Stimulated activated CD4-positive, alpha-beta T cell treated with anti-CD3 and anti-CD28 coated beads, Interleukin-12 subunit alpha, Interleukin-12 subunit beta, amount 100 ng/mL, for 24 hours (primary cell): ENCODE measurements at places on chromosomes 2 and 18.

- DNase-seq = no peak
Observed at GRCh38 chr2:134144651-134145050, 109.2 kb upstream of the MGAT5 start.

DNA sequence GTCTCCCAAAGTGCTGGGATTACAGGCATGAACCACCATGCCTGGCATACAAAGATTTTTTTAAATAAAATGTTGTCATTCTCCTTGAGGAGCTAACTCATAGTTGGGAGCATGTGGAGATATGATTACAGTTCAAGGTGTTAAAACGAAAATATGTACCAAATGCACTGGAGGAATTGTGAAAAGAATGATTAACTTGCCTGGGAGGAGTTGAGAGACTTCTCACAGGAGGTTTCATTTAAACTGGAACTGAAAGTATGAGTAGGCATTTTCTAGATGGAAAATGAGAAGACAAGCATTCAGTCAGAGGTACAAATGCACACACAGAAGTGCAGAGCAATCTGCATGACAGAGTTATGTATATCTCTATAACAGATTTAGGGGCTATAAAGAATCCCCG is 126.6 kb upstream of the PDE1A start:
- DNase-seq = no peak

- no peak for DNase-seq
Observed at GRCh38 chr2:32832821-32833220, 113.9 kb upstream of the LTBP1 start.

DNA sequence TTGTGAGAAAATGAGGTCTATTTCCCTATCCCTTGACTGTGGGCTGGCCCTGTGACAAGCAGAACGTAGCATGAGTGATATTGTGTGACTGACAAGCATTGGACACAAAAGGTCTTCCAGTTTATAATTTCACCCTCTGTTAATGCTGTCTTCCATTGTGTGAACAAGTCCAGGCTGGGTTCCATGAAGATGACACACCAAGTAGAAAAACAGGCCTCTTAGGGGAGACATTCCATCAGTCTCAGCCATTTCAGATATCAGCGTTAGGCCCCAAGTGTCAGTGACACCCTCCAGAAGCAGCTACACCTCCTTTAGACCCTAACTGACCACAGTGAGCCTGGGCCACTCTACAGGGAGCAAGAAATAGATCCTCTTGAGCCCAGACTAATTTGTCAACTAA is 511.3 kb downstream of the FBXO15 start:
- no peak for DNase-seq
